ENCODE measurements at places on chromosomes 3 and 15. TPM values are rescaled to one million over a fixed set of nuclear protein-coding genes. Genes with fewer than 3 reads are reported as not detected.

The SUSD5 gene
- 0.78 TPM for total RNA-seq

DNA sequence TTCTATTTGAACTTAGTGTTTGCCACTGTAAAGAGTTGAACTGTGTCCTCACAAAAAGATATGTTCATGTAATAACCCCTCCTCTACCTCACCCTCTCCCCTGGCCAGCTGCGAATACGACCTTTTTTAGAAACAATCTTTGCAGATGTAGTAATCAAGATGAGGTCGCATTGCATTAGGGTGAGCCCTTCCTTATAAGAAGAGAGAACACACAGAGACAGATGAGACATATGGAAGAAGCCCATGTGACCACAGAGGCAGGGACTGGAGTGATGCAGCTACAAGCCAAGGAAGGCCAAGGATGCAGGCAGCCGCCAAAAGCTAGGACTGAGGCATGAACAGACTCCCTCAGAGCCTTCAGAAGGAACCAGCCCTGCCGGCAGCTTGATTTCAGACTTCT is 27.6 kb downstream of the GPR176 start:
- no peak for DNase-seq

DNA sequence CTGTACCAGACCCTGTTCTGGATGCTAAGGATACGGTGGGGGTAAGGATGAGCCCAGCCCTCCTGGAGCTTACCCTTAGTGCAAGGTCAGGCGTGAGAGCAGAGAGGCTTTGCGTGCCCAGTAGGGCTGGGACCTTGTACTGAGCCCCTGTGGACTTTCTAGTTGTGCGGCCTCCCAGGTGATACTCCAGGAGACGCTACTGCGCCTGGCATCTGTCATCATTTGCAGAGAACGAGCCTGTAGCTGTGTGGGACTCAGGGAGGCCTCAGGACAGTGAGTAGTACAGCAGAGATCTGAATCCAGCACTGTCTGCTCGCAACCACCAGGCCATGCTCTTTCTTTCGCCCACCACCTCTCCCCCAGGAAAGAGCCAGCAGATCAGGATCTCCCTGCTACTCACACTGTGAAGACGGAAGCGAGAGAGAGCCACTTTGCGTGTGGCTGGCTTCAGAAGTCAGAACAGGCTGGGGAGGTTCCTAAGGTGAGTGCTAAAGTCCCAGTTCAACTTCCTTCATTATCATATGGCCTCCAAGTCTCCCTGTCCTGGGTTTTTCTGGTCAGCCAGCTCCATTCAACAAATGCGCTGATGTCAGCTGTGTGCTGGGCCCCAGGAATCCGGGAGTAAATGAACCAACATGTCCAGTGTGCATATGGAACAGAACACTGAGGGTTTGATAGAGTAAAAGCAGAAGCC is 38.2 kb upstream of the ITGA11 start:
- DNase-seq = no peak

- DNase-seq = no peak
Measured at GRCh38 chr3:106242781-106243180, 374.0 kb upstream of the CBLB start.

GRCh38 chr3:62132027-62132602 is 241.2 kb downstream of the FEZF2 start:
- no peak for DNase-seq

The CHL1 gene
- total RNA-seq = 2.5 TPM

DNA sequence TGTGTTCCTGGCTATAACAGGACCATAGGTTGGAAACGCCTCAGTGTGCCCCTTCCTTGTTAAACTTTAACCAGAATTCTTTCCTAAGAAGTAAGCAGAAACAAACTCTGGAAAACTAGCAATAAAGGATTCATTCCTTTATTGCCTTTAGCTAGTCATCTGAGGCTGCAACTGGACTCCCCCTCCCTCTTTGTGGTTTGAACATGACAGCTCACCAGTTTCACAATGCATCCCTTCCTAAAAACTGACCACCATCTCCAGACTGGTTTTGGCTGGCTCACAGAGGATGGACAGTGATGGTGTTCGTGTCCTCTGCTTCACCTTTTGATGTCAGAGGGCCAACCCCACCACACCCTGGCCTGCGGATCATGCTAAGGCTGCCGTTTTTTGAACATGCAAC is 27.9 kb upstream of the TGFBR2 start:
- DNase-seq = peak; percentile 75

- no peak for DNase-seq
Measured at GRCh38 chr15:99249270-99249841, at the start of gene TTC23. Gene TTC23 (minus strand): TSS chr15:99249581. CDS start chr15:99228712, 20,869 bp downstream.
